Activated naive CD8-positive, alpha-beta T cell treated with anti-CD3 and anti-CD28 coated beads, Interleukin-2, amount 10 ng/mL, durations not matched to agents 7 days and 5 days (primary cell): ENCODE measurements at places on chromosomes 13 and 19. TPM values are rescaled to one million over a fixed set of nuclear protein-coding genes. Genes with fewer than 3 reads are reported as not detected.

- peak within 1 kb of the TSS; percentile 30 for H3K27ac ChIP-seq
- H3K27me3 ChIP-seq, result peaks cover 19% of the 10 kb centered on the region
- peaks cover 36% of the 10 kb centered on the region for H3K4me1 ChIP-seq
- peak within 1 kb of the TSS; percentile 89 for H3K4me3 ChIP-seq
- peaks cover 5% of the 10 kb centered on the region for H3K36me3 ChIP-seq
Observed at GRCh38 chr13:41456768-41457588, at the start of gene RGCC. RGCC (plus strand) TSS chr13:41457550; CDS start chr13:41457708, 158 bp downstream.

DNA sequence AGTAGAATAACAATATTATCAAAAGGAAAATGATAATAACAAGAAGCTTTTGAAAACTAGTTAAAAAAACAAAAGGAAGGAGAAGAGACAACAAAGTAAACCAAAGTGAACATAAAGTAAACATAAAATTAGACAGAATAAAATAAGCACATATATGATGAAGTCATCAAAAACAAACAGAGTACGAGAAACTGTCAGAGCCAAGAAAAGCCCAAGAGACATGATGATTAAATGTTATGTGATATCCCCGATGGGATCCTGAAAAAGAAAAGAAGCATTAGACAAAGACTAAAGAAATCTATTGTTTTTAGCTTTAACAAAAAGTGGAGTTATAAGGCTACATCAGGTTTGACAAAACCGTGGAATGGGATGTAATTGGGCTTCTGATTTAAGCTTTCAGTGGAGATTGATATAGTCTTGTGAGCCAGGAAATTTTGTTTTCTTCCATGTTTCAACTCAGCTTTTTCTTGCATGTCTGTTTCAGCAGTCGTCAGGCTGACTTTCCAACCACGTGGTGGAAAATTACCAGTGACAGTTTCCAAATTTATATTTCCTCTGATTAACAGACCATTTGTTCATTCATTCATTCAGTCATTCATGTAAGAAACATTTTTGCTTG is 64.9 kb downstream of the KL start:
- no peak for DNase-seq
- H3K27ac ChIP-seq, result no peak overlapping the region
- no peaks in the 10 kb centered on the region for H3K36me3 ChIP-seq
- H3K4me1 ChIP-seq, result no peaks in the 10 kb centered on the region

- H3K27ac ChIP-seq, result no peak overlapping the region
- peaks cover 8% of the 10 kb centered on the region for H3K27me3 ChIP-seq
- peaks cover 2% of the 10 kb centered on the region for H3K36me3 ChIP-seq
- H3K4me1 ChIP-seq, result peaks cover 3% of the 10 kb centered on the region
- DNase-seq, result no peak
Observed at GRCh38 chr13:50463719-50464118, 379.8 kb downstream of the DLEU7 start.

- peaks cover 5% of the 10 kb centered on the region for H3K4me1 ChIP-seq
- no peak overlapping the region for H3K27ac ChIP-seq
- H3K4me3 ChIP-seq, result no peak overlapping the region
Observed at GRCh38 chr19:10885201-10886169, 14.1 kb downstream of the CARM1 start.

DNA sequence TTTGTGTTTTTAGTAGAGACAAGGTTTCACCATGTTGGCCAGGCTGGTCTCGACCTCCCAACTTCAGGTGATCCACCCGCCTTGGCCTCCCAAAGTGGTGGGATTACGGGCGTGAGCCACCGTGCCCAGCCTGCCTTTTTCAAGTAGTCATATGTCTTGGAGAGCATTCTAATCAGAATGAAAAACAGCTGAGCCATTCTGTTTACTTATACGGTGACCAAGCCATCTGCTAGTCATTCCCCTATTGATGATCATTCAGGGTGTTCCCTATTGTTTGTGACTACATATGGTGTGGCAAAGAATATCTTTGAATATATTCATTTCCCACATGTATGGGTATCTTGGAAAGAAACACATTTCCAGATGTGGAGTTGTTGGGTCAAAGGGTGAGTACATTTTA is 17.2 kb downstream of the BLOC1S3 start:
- H3K4me1 ChIP-seq, result no peaks in the 10 kb centered on the region
- no peak overlapping the region for H3K4me3 ChIP-seq
- H3K27me3 ChIP-seq, result peaks cover 5% of the 10 kb centered on the region
- H3K27ac ChIP-seq, result no peak overlapping the region
- DNase-seq, result no peak

- peaks cover 38% of the 10 kb centered on the region for H3K36me3 ChIP-seq
- no peak overlapping the region for H3K4me3 ChIP-seq
- DNase-seq, result no peak
Observed at GRCh38 chr19:12947702-12948611, 2.3 kb downstream of the RAD23A start.

- DNase-seq, result peak; percentile 48
- peaks cover 7% of the 10 kb centered on the region for H3K36me3 ChIP-seq
- H3K27me3 ChIP-seq, result peaks cover 76% of the 10 kb centered on the region
- no peak overlapping the region for H3K4me3 ChIP-seq
Observed at GRCh38 chr13:99970651-99971575, 654 bp downstream of the ZIC5 start.

DNA sequence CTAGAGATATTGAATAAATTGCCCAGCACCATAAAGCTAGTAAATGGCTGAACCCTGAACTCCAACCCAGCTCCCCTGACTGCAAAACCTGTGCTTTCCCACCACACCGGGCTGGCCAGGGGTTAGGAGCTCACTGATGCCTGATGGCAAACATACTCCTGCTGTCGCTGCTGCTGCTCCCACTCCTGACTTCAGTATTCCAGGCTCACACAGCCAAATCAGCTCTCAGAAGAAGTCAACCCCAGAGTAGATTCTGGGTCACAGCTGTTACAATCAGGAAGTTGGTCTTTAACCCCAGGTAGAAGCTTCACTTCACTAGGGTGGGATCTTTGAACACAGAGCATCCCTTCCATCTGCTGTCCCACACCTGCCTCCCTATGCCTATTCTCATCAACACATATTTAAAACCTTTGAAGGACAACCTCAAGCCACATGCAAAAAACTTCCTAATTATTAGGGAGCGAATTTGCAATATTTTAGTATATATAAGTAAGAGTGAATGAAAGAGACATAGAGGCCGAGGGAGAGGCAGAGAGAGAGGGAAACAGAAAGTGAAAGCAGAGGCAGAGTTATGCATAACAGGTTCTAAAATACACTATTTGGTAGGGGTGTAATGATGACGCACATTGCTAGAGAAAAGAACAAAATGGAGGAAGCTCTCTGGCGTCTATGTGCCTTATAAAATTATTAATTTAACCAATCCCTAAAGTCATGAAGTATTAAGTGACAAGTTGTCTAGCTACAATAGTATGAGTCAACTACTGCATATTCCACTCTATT is 99.4 kb upstream of the SERP2 start:
- H3K4me3 ChIP-seq, result peak overlapping the region; percentile 82
- H3K27me3 ChIP-seq, result peaks cover 3% of the 10 kb centered on the region
- H3K36me3 ChIP-seq, result peaks cover 21% of the 10 kb centered on the region
- DNase-seq, result no peak
- peak overlapping the region; percentile 94 for H3K27ac ChIP-seq

- H3K27me3 ChIP-seq, result no peaks in the 10 kb centered on the region
- H3K4me1 ChIP-seq, result peaks cover 18% of the 10 kb centered on the region
- H3K4me3 ChIP-seq, result no peak overlapping the region
- H3K27ac ChIP-seq, result no peak overlapping the region
- peak; percentile 56 for DNase-seq
- peaks cover 46% of the 10 kb centered on the region for H3K36me3 ChIP-seq
Observed at GRCh38 chr19:17841810-17842662, 5.7 kb downstream of the JAK3 start.

DNA sequence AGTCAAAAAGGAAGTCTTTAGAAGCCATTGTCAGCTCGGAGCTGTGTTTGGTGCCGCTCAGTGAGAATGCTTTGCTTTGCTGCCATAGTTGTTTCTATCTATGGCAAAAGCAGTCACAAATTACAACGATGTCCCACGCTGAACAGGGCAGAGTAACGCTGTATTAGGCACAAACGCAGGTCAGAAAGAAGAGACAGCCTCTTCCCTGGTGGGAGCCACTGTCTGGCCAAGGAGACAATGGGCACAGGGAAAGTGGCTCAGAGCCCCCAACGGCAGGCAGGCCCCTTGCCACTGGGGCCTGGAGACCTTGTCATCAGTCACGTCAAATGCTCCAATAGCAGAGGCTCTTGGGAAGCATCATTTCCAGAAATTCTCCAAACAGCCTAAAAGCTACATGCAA is 244.2 kb downstream of the TEX29 start:
- no peaks in the 10 kb centered on the region for H3K36me3 ChIP-seq
- H3K4me3 ChIP-seq, result no peak overlapping the region
- H3K4me1 ChIP-seq, result no peaks in the 10 kb centered on the region
- DNase-seq, result no peak
- H3K27me3 ChIP-seq, result no peaks in the 10 kb centered on the region

GRCh38 chr13:73261739-73262216 is 203.0 kb downstream of the KLF5 start:
- H3K36me3 ChIP-seq, result no peaks in the 10 kb centered on the region
- no peak overlapping the region for H3K4me3 ChIP-seq
- DNase-seq, result no peak
- no peaks in the 10 kb centered on the region for H3K4me1 ChIP-seq
- H3K27me3 ChIP-seq, result peaks cover 6% of the 10 kb centered on the region

- no peak within 1 kb of the TSS for H3K27ac ChIP-seq
- H3K27me3 ChIP-seq, result peaks cover 68% of the 10 kb centered on the region
- H3K36me3 ChIP-seq, result no peaks in the 10 kb centered on the region
- H3K4me1 ChIP-seq, result peaks cover 2% of the 10 kb centered on the region
- DNase-seq, result no peak
Observed at GRCh38 chr19:2308114-2308556, at the start of gene LINGO3. LINGO3 (minus strand) TSS chr19:2308154; CDS start chr19:2291776, 16,378 bp downstream.

DNA sequence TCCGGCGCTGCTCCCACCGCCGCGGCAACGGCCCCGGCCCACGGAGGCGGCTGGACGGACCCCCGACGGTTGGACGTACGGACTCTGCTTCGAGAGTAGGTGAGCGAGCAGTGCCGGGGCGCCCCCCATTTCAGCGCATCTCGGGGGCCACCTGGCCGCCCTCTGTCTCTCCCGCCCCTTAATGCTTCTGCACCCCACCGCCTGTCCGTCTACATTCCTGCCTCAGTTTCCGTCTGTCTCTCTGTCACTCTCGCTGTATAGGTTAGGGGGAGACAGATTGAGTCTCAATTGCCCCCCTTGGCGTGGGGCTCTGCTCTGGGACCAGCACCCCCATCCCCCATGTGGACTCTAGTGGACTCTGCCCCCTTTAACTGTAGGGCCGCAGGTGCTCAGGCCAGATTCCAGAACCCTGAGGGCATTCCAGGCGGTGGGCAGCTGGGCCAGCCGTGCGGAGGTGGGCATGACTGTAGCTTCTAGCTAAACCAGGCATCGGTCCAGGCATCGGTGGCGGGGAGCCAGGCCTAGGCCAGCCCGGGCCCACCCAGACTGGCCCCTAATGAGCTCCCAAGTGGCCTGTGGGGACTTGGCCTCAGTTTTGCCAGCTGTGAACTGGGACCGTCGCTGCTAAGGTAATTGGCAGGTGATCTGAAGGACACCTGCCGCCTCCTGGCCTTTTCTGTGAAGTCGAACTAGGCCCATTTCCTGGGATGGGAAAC is 373 bp downstream of the TNFAIP8L1 start:
- peak overlapping the region; percentile 100 for H3K4me3 ChIP-seq
- peaks cover 2% of the 10 kb centered on the region for H3K36me3 ChIP-seq
- DNase-seq, result peak; percentile 50
- peaks cover 16% of the 10 kb centered on the region for H3K4me1 ChIP-seq

- no peaks in the 10 kb centered on the region for H3K36me3 ChIP-seq
- no peak overlapping the region for H3K4me3 ChIP-seq
- H3K27me3 ChIP-seq, result peaks cover 16% of the 10 kb centered on the region
- DNase-seq, result no peak
Observed at GRCh38 chr13:33052506-33053280, 36.5 kb downstream of the KL start.

GRCh38 chr13:113558461-113558860 is 26.1 kb upstream of the TFDP1 start:
- H3K4me1 ChIP-seq, result peaks cover 2% of the 10 kb centered on the region
- peaks cover 8% of the 10 kb centered on the region for H3K27me3 ChIP-seq
- H3K4me3 ChIP-seq, result no peak overlapping the region
- DNase-seq, result peak; percentile 12
- H3K36me3 ChIP-seq, result no peaks in the 10 kb centered on the region
- peak overlapping the region; percentile 0 for H3K27ac ChIP-seq

DNA sequence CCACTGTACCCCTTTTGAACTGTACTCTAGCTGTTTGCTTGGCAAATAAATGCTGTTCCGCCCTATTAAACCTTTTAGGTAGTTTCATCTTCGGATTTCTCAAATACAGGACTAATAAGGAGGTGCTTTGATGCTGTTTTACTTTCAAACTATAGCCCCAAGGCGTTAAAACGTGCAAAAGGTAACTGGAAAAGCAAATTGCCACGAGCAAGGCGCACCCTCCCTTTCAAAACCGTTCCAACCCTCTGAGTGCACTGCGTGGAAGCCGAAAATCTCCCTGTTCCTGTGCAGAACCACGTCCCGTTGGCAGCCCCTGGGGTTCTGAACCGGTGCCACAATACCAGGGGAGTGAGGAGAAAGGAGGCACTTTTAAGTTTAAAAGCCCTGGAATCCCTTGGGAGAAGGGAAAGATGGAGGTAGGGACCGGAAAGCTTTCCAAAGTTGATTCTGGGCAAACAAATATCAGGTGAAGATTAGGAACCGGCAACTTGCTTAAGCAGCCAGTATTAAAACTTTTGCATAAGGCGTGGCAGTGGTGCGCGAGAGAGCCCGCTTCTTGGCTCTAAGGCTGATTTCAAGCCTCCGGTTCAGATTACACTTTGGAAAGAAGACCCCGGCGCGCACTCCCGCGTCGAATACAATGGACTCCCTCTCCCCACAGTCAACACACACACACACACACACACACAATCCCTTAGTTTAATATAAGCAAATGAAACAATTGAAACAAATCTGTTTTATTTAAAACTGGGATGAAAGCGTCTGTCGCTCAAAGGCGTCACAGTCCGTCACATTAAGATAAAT is 9.5 kb downstream of the POU4F1 start:
- H3K4me3 ChIP-seq, result no peak overlapping the region
- no peaks in the 10 kb centered on the region for H3K4me1 ChIP-seq
- H3K36me3 ChIP-seq, result no peaks in the 10 kb centered on the region
- DNase-seq, result no peak
- H3K27ac ChIP-seq, result no peak overlapping the region

SULT2B1 gene
- not detected for total RNA-seq

ERICH4 gene
- total RNA-seq, result not detected

UBE2L5 gene
- total RNA-seq, result not detected

MISP3 gene
- total RNA-seq, result 1.6 TPM

SLC7A9 gene
- 0.42 TPM for total RNA-seq

OVOL3 gene
- total RNA-seq, result not detected

ZNF382 gene
- 15.6 TPM for total RNA-seq

PRX gene
- total RNA-seq, result 2.5 TPM

CRB3 gene
- 3.5 TPM for total RNA-seq
